Caki2 (cell line): ENCODE measurements at places on chromosomes 7 and 10. TPM values are rescaled to one million over a fixed set of nuclear protein-coding genes. Genes with fewer than 3 reads are reported as not detected.

- no peak for DNase-seq
Observed at GRCh38 chr7:45157653-45158401, at the start of gene RAMP3. TSS of gene RAMP3 (plus strand) at chr7:45157791. CDS start at chr7:45157829, 38 bp downstream.

- DNase-seq, result no peak
Observed at GRCh38 chr10:80670774-80671173, 133.1 kb downstream of the SH2D4B start.

- DNase-seq, result no peak
Observed at GRCh38 chr10:70176441-70176840, 6.1 kb upstream of the SAR1A start.

GRCh38 chr10:117140525-117140902 is 2.4 kb upstream of the VAX1 start:
- DNase-seq, result no peak

DNA sequence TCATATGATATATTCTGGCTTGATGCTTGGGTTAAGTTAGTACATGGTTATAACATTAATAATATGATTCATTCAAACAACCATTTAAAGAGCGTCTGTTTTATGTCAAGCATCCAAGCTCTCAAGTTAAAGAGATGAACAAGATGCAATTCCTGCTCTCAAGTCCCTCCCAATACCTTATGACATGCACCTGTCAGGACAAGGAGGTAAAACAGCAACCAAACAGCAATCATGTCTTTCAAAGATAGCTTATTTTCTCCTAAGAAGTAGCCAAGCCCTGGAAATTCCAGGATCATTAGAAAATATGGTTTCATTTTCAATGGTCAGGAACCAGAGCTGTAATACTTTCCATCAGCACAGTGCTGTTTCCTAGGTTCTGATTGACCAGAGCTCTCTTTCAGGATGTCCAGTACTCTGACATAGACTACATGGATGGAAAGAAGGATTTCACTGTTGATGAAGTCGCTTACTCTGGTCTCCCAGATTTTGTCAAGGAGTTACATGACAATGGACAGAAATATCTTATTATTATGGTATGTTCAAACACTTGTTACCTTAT is 29.0 kb downstream of the MGAM2 start:
- DNase-seq, result no peak

DNA sequence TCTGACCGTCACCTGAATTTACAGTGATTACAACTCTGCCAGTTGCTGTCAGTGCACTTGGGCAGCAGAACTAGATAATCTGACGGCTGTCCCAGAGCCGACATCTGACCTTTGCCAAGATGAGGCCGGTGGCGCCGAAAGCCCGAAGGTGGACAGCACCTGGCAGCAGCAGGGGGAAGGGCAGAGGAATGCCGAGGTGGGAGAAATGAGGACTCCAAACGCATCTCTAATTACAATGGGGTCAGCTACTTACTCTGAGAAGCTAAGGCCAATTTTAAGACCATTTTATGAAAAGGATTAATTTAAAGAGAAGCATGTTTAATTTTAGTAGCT is 33.8 kb downstream of the TRIM8 start:
- no peak for DNase-seq

DNA sequence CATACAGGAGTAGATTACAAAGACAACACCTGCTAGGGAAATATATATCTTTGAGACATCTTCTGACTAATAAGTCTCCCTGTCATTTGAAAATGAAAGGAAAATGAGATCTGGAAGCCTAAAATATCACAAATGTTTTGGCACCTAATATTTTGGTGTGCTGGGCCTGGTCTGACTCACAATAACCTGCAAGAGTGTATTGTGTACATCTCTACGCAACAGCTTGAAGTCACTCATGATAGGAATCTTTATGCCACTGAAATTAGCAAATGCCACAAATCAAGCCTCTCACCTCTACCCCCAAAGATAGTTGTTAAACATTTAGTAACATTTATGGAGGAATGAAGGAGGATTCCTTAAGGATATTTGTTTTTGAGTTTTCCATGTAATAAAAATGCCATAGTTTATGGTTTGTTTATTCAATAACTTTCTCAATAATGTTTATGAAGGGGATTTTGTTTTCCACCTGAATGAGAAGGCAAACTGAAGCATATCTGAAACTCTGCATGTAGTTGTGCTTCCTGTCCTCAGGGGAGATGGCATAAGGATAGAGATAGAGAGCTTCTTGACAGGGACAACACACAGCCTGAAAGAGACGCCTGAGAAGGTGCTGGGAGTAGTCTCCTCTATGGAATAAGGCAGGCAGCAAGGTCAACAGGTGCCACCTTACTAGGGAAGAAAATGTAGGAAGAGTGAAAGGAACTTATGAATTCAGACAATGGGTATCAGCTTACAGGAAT is 197.4 kb downstream of the AHR start:
- no peak for DNase-seq

DNA sequence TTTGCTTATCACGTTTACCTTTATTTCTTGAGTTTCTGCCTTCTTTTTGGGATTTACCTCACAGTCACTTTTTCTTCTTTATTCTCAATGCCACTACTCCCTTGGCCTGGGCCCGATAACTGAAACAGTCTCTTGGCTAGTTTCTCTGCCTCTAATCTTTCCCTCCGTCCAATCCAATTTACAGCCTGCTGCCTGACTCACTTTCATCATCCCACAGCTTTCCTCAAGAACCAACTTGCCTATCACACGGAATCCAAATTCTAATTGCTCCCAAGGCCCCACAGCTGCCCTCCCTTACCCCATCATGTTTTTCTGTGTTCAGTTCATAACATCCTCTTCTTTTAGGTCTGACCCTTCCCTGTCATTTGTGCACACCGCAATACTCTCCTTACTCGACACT is 121.4 kb downstream of the HIPK2 start:
- DNase-seq, result no peak

- DNase-seq, result no peak
Observed at GRCh38 chr7:105880571-105881330, 4.4 kb upstream of the ATXN7L1 start.

DNA sequence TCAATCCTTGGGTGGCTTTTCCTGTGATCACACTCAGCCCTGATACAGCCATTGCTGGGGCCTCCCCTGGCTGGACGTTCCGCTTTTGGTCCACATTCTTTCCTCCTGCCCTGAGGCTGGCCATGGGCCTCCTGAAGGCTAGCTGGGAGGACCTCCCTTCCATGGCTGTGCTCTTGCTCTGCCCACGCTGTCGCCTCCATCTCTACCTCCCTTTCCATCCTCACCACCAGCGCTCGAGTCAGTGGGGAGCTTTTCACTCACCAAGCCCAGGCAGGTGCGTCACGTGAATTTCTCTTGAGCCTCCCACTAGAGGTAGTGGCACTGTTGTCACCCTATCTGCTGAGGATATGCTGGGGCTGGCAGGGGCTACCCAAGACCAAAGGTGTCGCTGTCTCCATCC is 85.9 kb downstream of the BMS1 start:
- no peak for DNase-seq

GRCh38 chr7:149454750-149455149 is 6.1 kb downstream of the ZNF777 start:
- no peak for DNase-seq

TMEM176B gene
- not detected in 2 replicates for total RNA-seq

CABCOCO1 gene
- total RNA-seq, result 0.24 and 1.6 TPM in 2 replicates

TMEM178B gene
- total RNA-seq, result 9.5 and 15.9 TPM in 2 replicates

TUBB8 gene
- total RNA-seq, result not detected in 2 replicates

C10orf71 gene
- total RNA-seq, result not detected in 2 replicates

AGR2 gene
- 3.5 and 10.0 TPM in 2 replicates for total RNA-seq

MMRN2 gene
- total RNA-seq, result 4.8 and 14.5 TPM in 2 replicates

TLX1 gene
- total RNA-seq, result not detected in 2 replicates

TEX47 gene
- not detected in 2 replicates for total RNA-seq
